ENCODE measurements at places on chromosomes 1 and 21.

- peak; percentile 33 for DNase-seq
Observed at GRCh38 chr1:204348722-204349121, 11.0 kb downstream of the PLEKHA6 start.

- DNase-seq, result peak; percentile 39
Observed at GRCh38 chr1:223811634-223812101, 34.1 kb downstream of the TP53BP2 start.

DNA sequence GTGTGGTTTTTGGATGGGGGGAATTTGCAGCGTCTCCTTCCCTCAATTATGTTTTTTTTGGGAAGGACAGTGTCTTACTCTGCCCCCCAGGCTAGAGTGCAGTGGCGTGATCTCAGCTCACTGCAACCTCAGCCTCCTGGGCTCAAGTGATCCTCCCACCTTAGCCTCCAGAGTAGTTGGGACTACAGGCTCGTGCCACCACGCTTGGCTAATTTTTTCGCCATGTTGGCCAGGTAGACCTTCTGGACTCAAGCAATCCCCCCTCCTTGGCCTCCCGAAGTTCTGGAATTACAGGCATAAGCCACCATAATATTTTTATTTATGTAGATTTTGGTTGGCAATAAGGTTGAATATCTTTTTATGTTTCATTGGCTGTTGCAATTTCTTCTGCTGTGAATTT, 9.5 kb upstream of the PARP1 start:
- no peak for DNase-seq

DNA sequence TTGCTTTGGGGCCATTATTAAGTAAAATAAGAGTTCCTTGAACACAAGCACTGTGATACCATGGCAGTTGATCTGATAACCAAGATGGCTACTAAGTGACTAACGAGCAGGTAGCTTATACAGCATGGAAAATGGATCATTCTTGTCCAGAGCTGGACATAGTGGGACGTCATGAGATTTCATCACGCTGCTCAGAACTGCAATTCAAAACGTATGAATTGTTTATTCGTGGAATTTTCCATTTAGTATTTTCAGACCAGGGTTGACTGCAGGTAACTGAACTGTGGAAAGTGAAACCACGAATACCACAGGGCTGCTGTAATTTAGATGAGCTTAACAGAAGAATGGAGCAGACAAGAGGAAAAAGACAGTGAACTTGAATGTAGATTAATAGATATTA, 38.9 kb downstream of the CCDC18 start:
- DNase-seq, result peak; percentile 3

DNA sequence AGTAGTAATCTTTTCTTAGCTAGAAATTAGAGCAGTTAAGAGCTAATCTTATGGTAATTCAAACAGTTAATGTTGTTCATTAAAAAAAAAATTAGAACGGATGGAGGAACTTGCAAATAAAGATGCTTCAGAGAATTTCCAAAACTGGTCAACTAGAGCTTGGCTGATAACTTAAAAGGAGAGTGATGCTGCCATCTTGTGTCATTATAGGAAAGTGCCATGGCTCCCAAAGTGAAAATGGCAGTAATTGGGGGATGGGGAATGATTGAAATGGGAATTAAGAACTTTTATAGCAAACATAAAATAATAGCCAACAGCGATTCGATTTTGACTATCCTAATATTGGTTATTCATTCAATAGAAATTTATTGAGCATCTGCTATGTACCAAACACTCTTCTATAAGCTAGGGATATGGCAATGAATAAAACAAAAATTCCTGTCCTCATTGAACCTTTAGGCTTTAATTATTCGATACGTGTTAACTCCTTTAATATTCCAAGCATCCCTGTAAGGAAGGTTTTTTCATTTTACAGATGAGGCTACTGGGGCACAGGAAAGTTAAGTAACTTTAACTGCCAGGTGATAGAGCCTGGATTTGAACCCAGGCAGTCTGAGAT, 5.7 kb upstream of the PLPP3 start:
- DNase-seq, result peak; percentile 71

DNA sequence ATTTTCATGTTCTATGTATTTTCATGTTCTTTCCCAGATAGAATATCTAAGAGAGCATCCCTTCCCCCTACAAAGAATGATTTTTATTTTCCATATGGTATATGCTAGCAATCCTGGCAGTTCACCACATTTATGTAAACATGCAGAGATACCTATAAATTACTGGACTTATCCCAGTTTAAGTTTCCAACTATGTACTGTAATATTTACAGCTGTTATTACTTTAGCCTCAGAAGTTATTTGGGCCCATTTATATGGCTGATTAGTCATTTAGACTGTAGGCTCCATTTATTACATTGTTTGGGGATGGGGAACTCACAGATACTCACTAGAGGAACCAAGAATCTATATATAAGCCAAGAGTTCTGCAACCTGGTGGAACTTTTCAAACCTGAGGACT, 84.8 kb upstream of the WARS2 start:
- DNase-seq, result peak; percentile 82

DNA sequence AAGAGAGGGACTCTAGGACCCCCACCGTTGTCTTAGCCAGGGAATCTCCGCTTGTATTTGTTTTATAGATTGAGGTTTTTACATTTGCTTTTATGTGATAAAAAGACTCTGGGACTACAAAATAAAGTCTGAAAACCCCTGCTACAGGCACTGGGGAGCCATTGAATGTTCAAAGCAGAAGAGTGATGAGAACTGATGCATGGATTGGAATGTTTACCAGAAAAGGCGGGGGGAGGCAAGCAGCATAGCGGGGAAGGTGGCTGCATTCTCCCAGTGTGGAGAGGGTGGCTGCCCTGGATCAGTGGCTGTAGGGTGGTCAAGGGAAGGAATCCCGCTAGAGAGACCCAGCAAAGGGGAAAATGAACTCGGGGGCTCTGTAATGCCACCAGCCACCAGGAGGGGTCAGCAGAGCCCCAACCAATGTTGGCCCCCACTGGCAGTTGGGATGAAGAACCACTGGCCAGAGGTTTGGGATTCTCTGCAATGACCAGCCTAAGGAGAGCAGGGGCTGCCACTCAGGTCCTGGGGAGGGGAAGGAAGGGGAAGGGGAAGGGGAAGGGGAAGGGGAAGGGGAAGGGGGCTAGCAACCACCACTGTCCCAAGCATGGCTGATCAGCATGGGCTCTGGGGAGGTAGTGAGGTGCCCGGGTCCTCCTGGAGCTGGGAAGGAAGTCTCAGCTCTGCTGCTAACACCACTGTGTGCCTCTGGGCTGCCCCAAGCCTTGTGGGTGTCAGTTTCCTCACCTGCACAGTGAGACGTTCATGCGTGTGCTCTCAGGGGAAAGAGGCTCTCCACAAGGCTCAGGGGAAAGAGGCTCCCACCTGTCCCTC, 19.2 kb upstream of the PEF1 start:
- DNase-seq, result peak; percentile 32

- DNase-seq, result peak; percentile 63
Observed at GRCh38 chr1:151534662-151535278, 5.3 kb upstream of the TUFT1 start.

DNA sequence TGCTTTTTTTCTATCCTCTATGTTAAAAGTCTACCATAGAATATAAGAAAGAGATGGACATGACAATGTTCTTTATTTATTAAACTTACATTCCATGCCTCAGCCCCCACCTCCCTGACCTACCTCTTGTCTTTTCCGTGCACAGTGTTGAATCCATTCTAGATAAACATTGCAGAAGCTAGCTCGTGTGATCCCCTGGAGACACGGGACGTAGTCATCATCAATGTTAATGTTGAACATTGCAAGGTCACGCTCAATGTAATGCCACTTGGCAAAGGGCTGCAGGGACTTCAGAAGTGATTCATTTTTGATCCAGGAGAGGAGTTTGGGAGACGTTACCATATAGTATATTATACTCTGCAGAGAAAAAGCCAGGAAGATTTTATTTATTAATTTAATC, 66.4 kb downstream of the NTPCR start:
- DNase-seq, result no peak
